ENCODE measurements at places on chromosomes 3 and 15. TPM values are rescaled to one million over a fixed set of nuclear protein-coding genes. Genes with fewer than 3 reads are reported as not detected.

DNA sequence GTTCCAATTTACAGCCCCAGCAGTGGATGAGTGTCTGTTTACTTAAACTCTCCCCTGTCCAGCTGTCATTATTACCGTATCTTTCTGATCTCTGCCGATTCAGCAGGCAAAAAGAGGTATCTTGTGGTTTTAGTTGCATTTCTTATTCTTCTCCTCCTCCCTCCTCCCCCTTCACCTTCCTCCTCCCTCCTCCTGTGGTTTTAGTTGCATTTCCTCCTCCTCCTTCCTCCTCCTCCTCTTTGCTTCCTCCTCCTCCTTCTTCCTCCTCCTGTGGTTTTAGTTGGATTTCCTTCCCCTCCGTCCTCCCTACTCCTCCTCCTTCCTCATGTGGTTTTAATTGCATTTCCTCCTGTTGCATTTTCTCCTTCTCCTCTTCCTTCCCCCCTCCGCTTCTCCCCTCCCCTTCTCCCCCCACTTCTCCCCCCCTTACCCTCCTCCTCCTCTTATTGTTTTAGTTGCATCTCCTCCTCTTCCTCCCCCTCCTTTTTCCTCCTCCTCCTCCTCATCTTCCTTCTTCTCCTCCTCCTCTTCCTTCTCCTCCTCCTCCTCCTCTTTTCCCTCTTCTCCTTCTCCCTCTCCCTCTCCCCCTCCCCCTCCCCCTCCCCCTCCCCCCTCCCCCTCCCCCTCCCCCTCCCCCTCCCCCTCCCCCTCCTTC lies 25.3 kb upstream of the VPS33B start:
- H3K4me3 ChIP-seq: no peak overlapping the region
- peaks cover 22% of the 10 kb centered on the region for H3K4me1 ChIP-seq
- H3K27ac ChIP-seq: peak overlapping the region; percentile 37
- H3K36me3 ChIP-seq: no peaks in the 10 kb centered on the region
- no peaks in the 10 kb centered on the region for H3K27me3 ChIP-seq
- DNase-seq: peak; percentile 15

The CLDN11 gene
- not detected for polyA plus RNA-seq

GRCh38 chr3:25084016-25084415 lies 344.0 kb upstream of the RARB start:
- H3K4me3 ChIP-seq: no peak overlapping the region
- DNase-seq: no peak
- no peaks in the 10 kb centered on the region for H3K27me3 ChIP-seq
- H3K4me1 ChIP-seq: no peaks in the 10 kb centered on the region
- no peak overlapping the region for H3K27ac ChIP-seq

The ZBTB11 gene
- polyA plus RNA-seq: 6.8 TPM

The KCNH8 gene
- polyA plus RNA-seq: not detected

GRCh38 chr15:89171136-89172072 lies 50.0 kb downstream of the RLBP1 start:
- DNase-seq: peak; percentile 17
- no peak overlapping the region for H3K27ac ChIP-seq
- H3K4me1 ChIP-seq: peaks cover 20% of the 10 kb centered on the region
- no peaks in the 10 kb centered on the region for H3K27me3 ChIP-seq

GRCh38 chr15:81809543-81809942 lies 236.3 kb downstream of the MEX3B start:
- H3K27me3 ChIP-seq: no peaks in the 10 kb centered on the region
- H3K4me1 ChIP-seq: no peaks in the 10 kb centered on the region
- H3K36me3 ChIP-seq: no peaks in the 10 kb centered on the region
- no peak for DNase-seq
- H3K4me3 ChIP-seq: no peak overlapping the region

The ADGRG7 gene
- polyA plus RNA-seq: not detected

Measured in CD14-positive monocyte (primary cell).